Adipose tissue (tissue), 3 donors: ENCODE measurements at places on chromosomes 6 and 20. TPM values are rescaled to one million over a fixed set of nuclear protein-coding genes. Genes with fewer than 3 reads are reported as not detected.

Gene SH3BGRL2
- 25.4 TPM for polyA plus RNA-seq

Gene GPR6
- not detected for polyA plus RNA-seq

Gene EPHA7
- 0.05 TPM for polyA plus RNA-seq

Gene LRP11
- polyA plus RNA-seq, result 11.6 TPM

Gene CD93
- polyA plus RNA-seq, result 20.2 TPM

Gene PHACTR2
- polyA plus RNA-seq, result 9.0 TPM

Gene EYS
- 0.90 TPM for polyA plus RNA-seq

Gene SUMO4
- polyA plus RNA-seq, result not detected

Gene NHLRC1
- 1.6 TPM for polyA plus RNA-seq

Gene MACROD2
- 0.11 TPM for polyA plus RNA-seq

Gene LY6G6C
- not detected for polyA plus RNA-seq

Gene CRISP2
- polyA plus RNA-seq, result not detected

Gene GINS1
- polyA plus RNA-seq, result 0.34 TPM

Gene CDSN
- 0.03 TPM for polyA plus RNA-seq

Gene PI3
- 0.29 TPM for polyA plus RNA-seq

Gene RAD21L1
- polyA plus RNA-seq, result not detected

Gene LYRM4
- polyA plus RNA-seq, result 28.5 TPM

Gene STX11
- 3.2 TPM for polyA plus RNA-seq

Gene CLPSL1
- polyA plus RNA-seq, result not detected

Gene RIMS1
- polyA plus RNA-seq, result 0.22 TPM

Gene CRIP3
- not detected for polyA plus RNA-seq

Gene MRAP2
- polyA plus RNA-seq, result 0.56 TPM

Gene NKX2-4
- polyA plus RNA-seq, result not detected

Gene SRMS
- not detected for polyA plus RNA-seq

Gene CALHM4
- not detected for polyA plus RNA-seq

Gene ZKSCAN8
- polyA plus RNA-seq, result 3.7 TPM

Gene COL9A1
- polyA plus RNA-seq, result not detected

Gene ADGRF5
- 21.3 TPM for polyA plus RNA-seq

Gene NR2E1
- polyA plus RNA-seq, result 0.02 TPM

Gene GPR63
- polyA plus RNA-seq, result 0.06 TPM

Gene ZNF292
- polyA plus RNA-seq, result 2.5 TPM

Gene TLDC2
- polyA plus RNA-seq, result not detected

Gene CRISP3
- not detected for polyA plus RNA-seq

Gene TOX2
- polyA plus RNA-seq, result 1.4 TPM

Gene CCN5
- polyA plus RNA-seq, result 36.3 TPM

Gene IRF4
- polyA plus RNA-seq, result 0.83 TPM

Gene TNFRSF6B
- polyA plus RNA-seq, result 9.3 TPM

Gene PDE7B
- 2.6 TPM for polyA plus RNA-seq

Gene OR2H2
- not detected for polyA plus RNA-seq

Gene RFX6
- polyA plus RNA-seq, result 0.10 TPM

Gene SEMG1
- not detected for polyA plus RNA-seq

Gene OR12D3
- not detected for polyA plus RNA-seq

Gene STMN3
- 10.6 TPM for polyA plus RNA-seq

Gene FAM209B
- polyA plus RNA-seq, result not detected

Gene BMP5
- 0.11 TPM for polyA plus RNA-seq

Gene ENPP5
- polyA plus RNA-seq, result 1.2 TPM

Gene DYNLT2
- polyA plus RNA-seq, result 0.76 TPM

Gene ZBP1
- 0.15 TPM for polyA plus RNA-seq

Gene ATP9A
- polyA plus RNA-seq, result 10.1 TPM

Gene SLC22A1
- polyA plus RNA-seq, result 0.56 TPM

Gene DPM1
- 47.4 TPM for polyA plus RNA-seq

Gene DXO
- 10.4 TPM for polyA plus RNA-seq

Gene PLA2G7
- 0.74 TPM for polyA plus RNA-seq

Gene DNAAF9
- 9.0 TPM for polyA plus RNA-seq

Gene MMP24
- 0.45 TPM for polyA plus RNA-seq

Gene MMP24OS
- 17.8 TPM for polyA plus RNA-seq

Gene PPDPF
- polyA plus RNA-seq, result 195 TPM
